ENCODE measurements at places on chromosomes 13 and 19.
A peak's percentile ranks its signal among the peaks of the same experiment; 100 is the strongest.

- DNase-seq, result peak; percentile 45
Observed at GRCh38 chr19:2097203-2097885, 629 bp downstream of the IZUMO4 start.

DNA sequence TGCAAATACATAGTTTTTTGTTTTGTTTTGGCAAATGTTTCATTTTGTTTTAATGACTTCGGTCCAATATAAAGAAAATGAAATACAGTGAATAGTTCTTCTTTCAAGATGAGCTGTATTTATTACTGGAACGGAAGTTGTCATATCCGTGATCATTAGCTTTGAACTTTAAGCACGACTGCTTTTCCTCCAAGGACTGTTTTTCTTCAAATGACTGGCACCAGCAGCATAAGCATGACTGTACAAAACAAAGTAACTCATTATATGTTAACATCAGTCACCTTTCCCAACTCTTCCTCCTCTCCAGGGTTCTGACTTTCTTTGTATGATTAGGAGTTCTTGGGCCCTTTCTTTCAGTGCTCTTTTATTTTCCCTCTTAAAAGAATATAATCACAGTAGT lies 20.5 kb downstream of the EDNRB start:
- no peak for DNase-seq

GRCh38 chr19:8461891-8462290 lies 17.1 kb downstream of the HNRNPM start:
- DNase-seq, result no peak

DNA sequence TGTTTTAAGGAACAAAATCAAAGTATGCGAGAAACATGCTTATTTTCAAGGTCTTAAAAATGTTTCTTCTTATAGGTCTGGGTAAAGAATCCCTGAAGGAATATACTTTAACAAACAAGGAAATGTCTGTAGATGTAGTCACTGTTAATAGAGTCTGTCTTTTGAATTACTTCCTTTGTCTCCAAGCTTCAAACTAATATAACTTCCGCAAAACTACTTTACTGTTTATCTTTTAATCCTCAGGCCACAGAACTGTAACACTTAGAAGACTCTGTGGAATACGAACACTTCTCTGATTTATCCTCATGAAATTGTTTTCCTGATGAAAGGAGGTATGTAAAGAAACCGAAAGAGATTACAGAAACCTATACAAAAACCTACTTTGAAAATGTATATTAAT lies 316.0 kb downstream of the PCDH9 start:
- no peak for DNase-seq

DNA sequence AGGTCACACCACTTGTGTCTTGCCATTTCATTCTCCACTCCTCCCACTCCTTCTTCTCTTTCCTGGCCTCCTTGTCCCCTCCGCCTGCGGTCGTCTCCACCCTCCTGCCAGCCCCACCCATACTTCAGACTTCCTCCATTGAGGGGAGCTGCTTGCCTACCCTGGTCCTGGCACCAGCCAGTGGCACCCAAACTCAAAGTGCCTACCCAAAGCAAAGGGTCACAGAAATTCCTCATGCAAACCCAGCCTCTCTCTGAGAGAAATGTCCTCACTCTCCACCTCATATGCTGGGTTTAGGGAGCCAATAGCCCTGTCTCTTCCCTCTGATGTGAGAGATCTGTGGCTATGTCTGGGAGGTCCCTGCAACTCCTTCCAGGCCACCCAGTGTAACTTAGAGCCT lies 109.6 kb downstream of the TEX26 start:
- DNase-seq, result no peak

- no peak for DNase-seq
Observed at GRCh38 chr13:80591976-80592740, 251.2 kb upstream of the SPRY2 start.

- no peak for DNase-seq
Observed at GRCh38 chr19:32130332-32130731, 215.1 kb upstream of the ZNF507 start.

GRCh38 chr13:70960841-70961443 lies 852.7 kb upstream of the KLHL1 start:
- DNase-seq, result peak; percentile 8

GRCh38 chr13:114320065-114320464 lies 5.8 kb downstream of the CHAMP1 start:
- DNase-seq, result no peak

GRCh38 chr13:65292488-65292901 lies 1937.6 kb downstream of the PCDH9 start:
- no peak for DNase-seq

DNA sequence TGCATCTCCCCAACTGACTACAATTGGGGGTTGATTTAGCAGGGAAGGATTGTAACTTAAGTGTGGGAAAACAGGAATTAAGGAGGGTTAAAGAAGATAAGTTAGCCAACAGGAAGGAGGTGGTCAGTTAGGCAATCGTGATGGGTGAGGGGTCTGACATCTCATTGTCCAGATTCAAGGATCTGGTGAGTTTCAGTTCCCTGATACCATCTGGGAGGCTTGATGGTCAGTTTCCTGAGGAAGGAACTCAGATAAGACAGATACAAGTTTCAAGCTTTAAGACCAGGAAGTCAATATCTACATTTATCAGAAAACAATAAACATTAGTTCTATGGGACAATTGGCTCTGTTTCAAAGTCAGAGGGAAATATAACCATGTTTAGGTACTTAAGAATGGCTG lies 601.8 kb downstream of the SLITRK6 start:
- no peak for DNase-seq

GRCh38 chr19:3683405-3684053 lies 16.7 kb downstream of the PIP5K1C start:
- no peak for DNase-seq

DNA sequence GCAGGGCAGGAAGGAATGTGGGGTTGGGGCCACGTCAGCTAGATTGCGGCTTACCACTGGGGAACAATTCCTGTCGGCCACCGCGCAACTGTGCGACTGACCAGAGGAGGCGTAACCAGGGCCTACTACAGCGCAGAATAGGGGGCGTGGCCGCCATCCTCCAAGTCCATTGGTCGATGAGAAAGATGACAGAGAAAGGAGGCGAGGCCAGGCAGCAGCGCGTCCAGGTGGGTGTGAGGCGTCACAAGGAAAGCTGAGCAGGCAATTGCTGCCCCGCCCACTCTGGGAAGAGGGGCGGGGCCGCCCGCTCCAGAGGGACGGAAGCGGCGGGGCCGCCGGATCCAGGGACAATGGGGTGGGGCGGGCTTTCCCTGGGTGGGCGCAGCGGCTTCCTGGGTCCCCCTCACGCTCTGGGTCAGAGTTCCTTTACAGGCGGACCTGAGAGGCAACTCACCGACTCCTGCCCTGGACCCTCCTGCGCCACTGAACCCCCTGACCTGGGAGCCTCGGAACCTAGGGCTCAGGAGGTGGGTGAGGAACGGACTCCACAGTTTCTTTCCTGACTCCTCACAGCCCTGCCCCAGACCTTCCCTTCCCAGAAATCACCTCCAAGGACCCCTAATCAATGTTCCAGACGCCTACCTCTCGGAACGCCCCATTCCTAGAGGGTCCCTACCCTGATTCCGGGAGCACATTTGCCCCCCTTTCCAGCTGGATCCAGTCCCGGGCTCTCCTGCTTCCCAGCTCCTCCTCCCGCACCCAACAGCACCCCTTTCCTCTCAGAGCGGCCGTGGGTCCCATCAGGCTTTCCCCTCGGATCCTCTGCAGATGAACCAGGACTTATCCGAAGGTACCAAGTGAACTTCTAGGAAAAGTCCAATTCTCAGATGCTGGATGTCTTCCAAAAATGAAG lies 101.5 kb upstream of the ZNF492 start:
- DNase-seq, result no peak

GRCh38 chr13:85137516-85137915 lies 661.7 kb downstream of the SLITRK6 start:
- DNase-seq, result no peak

- peak; percentile 70 for DNase-seq
Observed at GRCh38 chr19:16382775-16383543, 58.3 kb downstream of the KLF2 start.

DNA sequence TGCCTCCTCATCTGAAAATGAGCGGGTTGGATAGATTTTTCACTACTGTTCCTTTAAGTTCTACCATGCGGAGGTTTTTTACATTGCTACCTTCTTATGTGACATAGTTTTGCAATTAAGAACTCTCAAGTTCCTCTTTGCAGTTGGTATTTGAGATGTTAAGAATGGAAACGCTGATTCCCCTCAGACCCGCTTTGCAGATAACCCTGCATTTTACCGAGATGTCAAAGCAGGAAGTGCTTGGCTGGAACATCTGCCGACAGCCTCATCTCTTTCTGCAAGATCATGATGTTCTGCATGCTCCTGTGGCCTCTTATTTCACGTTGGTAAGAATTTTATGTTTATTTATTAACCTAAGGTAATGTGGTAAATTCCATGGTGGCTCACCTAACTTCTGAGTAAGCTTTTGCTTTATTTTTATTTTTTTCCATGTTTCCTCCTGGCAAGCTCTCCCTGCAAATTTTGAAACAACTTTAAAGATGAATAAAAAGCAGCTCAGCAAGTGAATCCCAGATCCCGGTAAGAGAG lies 22.5 kb downstream of the PABPC3 start:
- DNase-seq, result no peak

- DNase-seq, result no peak
Observed at GRCh38 chr19:16902545-16902944, 13.7 kb downstream of the F2RL3 start.

GRCh38 chr19:824885-825284 lies 2.8 kb upstream of the AZU1 start:
- no peak for DNase-seq

DNA sequence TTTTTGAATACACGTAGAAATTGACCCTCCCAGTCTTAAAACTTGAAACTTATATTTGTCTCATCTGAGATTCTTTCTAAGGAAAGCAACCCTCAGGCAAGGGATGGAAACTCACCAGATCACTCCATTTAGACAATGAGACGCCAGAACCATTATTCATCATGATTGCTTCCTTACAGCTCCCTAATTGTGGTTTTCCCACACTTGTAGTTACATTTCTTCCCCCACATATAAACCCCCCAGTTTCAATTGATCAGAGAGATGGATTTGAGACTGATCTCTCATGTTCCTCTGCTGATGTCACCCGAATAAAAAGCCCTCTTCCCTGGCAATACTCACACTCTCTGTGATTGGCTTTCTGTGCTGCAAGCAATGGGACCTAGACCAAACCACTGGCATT lies 197.9 kb upstream of the STARD13 start:
- no peak for DNase-seq

GRCh38 chr19:4061178-4061682 lies 5.5 kb downstream of the ZBTB7A start:
- DNase-seq, result no peak

- DNase-seq, result no peak
Observed at GRCh38 chr13:35255241-35255640, 221.2 kb downstream of the MAB21L1 start.

DNA sequence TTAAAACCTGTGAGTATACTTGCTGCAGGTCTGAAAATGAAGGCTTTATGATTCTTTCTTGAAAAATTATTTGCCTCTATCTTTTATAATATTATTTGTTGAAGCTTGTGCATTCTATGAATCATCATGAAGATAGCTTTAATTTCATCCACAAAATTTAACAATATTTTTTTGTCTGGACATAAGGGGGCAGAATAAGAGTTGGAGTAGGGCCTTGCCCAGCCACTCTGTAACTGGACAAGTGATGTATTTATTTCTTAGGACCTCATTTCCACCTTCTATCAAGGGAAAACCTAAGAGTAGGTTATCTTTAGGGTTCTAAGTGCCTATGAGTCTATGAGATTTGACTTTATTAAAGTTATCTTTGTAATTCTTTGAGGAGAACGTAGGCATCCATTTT lies 49.9 kb downstream of the N4BP2L1 start:
- no peak for DNase-seq

- no peak for DNase-seq
Observed at GRCh38 chr13:56102641-56103040, 1038.1 kb upstream of the PRR20A start.

GRCh38 chr19:35114353-35115176 lies 1.1 kb upstream of the FXYD3 start:
- DNase-seq, result peak; percentile 57

GRCh38 chr19:1089891-1090290 lies 5.3 kb downstream of the POLR2E start:
- DNase-seq, result no peak

GRCh38 chr13:75494491-75494890 lies 12.5 kb upstream of the TBC1D4 start:
- DNase-seq, result no peak

DNA sequence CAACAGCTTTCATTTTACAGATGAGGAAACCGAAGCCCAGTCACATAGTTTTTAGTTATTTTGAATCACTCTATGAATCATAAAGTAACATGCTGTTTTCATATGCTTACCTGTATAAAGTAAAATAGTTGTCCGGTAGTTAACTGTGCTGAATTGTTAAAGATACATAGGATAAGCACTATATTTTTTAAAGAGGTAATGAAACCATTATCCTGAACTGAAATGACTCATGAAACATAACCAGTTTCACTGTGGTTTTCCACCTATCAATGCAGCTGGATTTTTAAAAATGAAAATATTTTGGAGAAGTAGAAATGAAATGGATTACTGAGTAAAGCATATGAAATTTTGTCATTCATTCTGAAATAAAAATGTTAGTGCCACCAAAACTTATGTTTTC lies 655.0 kb downstream of the OLFM4 start:
- no peak for DNase-seq

GRCh38 chr13:31998131-31998530 lies 33.4 kb upstream of the FRY start:
- DNase-seq, result no peak

GRCh38 chr19:6042776-6043726 lies 65.1 kb upstream of the RANBP3 start:
- no peak for DNase-seq

- peak; percentile 3 for DNase-seq
Observed at GRCh38 chr13:28137596-28137995, 749 bp upstream of the PAN3 start.

DNA sequence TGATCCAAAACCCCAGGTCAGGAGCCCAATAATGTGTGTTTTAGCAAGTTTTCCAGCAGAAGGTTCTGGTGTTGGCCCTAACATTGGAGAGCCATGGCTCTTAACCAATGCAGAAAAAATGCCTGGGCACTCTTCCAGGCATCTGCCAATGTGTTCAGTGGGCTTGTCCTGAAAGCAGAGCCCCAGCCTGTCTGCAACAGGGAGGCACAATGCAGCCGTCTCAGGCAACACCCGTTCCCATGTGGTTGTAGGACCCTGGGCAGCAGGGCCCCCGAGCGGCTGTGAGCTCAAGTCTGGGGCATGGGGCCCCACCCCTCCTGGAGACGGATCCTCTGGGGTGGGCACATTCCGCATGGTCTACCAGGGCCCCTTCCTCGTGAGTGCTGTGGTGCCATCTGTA lies 58.1 kb upstream of the SIAH3 start:
- no peak for DNase-seq

DNA sequence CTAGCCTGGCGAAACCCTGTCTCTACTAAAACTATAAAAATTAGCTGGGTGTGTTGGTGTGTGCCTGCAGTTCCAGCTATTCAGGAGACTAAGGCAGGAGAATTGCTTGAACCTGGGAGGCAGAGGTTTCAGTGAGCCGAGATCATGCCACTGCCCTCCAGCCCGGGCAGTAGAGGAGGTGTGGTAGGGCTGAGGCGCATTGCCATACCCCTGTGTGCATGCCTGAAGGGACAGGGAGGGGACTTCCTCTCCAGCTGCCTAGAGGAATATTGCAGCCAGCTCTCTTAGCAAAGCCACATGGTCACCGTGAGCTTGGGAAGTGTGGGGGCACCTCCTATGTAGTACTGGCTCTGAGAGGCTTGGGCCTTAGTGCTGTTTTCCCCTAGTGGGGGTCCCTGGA lies 29.2 kb upstream of the PEPD start:
- DNase-seq, result no peak

All from activated CD4-positive, alpha-beta T cell treated with anti-CD3 and anti-CD28 coated beads, Interleukin-2, amount 50 U/mL, for 16 hours (primary cell).